ENCODE measurements at places on chromosomes 1 and 21.

DNA sequence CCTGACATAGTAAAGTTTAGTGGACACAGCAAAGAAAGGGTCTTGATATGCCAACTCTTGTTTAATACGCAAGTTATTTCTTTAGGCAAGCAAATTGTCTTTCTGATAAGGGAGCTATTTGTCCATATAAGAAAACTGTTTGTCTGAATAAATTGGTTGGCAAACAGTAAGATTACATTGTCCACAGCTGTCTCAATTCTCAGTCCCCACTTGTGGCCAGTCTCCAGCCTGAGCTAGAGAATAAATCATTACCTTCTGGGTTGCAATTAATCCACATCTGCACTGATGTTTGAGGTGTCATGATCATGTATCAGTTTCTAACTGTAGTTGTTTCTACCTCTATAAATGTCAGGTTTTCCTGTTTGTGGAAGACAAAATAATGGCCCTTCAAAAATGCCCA is 60.0 kb upstream of the TNR start:
- DNase-seq: no peak

- no peak for DNase-seq
Observed at GRCh38 chr1:6167391-6168303, 12.5 kb downstream of the CHD5 start.

GRCh38 chr1:230068952-230069684 is 2.1 kb downstream of the GALNT2 start:
- no peak for DNase-seq

GRCh38 chr1:81880781-81881180 is 80.0 kb downstream of the ADGRL2 start:
- no peak for DNase-seq

DNA sequence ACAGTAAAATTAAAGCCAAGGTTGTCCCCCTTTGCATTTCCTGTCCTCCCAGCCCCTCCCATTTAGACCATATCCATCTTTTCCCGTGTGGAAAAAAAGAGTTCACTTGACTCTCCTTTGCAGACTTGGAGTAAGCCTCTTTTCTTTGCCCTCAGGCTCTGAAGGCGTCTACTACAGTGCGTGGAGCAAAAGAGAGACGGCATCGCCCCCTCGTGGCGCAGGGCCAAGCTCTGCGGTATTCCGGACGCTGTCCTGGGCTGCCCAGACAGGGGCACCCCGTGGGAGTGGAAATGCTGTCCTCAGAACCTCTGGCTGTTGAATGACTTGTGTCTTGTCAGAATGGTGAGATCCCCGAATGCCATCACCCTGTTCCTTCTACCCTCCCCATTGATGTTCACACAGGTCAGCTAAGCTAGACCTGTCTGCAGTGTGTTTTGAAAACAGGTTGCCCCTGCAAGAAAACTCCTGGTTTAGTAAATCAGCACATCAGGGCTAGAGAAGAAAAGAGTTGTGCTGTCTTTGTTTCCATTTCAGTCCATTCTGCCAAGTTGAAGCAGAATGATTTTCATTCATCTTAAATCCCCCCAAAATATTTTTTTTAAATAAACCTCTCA is 12.3 kb upstream of the GJA8 start:
- DNase-seq: peak; percentile 51

- DNase-seq: no peak
Observed at GRCh38 chr1:108719656-108720435, 7.1 kb downstream of the FNDC7 start.

- no peak for DNase-seq
Observed at GRCh38 chr1:178345238-178345637, 151.5 kb downstream of the CLEC20A start.

DNA sequence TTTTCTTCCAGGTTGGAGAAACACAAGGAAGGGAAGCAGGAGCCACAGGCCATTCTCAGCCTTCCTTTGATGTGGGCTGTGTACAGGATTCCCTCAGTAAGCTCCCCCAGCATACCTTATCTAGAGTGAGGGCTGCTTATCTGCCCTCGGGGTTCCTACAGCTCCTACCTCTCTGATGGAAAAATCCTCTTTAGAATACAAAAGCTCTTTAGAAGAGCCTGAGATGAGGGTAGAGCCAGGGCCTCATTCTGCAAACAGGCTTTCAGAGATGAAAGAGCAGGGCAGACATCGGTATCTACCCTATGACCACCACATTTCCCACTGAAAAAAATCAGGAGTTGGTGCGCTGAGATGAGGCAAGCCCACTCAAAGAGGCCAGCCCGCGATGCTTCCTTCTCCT is 85.1 kb downstream of the PLPP3 start:
- DNase-seq: no peak

DNA sequence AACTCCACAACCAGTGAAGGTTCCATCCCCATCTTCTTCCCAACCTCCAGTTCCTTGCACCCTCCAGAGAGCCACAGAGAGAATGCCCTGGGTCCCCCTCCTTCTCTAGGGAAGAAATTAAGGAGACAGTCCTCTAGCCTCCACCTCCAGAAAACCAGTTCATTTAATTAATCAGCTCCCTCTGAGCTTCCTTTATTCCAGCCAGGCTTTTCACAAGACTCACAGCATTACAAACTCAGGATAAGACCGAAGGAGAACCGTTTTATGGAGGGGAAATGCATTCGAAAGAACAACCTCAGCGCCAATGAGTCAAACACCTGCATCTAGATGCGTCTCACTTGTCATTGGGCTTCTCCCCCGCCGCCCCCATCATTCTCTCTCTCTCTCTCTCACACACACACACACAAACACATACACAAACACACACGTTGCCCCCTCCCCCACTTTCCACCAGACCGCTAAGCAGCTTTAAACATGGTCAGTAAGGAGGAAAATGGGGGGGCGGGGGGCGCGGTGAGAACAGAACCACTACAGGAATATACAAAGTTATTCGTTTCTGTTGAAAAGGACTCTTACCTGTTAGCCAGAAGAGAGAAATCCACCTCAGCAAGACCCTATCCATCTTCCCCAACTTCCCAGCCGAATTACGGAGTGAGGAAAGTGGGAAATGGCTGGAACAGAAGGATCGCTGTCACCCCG is 544 bp downstream of the ILDR2 start:
- no peak for DNase-seq

GRCh38 chr1:164765992-164766720 is 207.2 kb downstream of the PBX1 start:
- no peak for DNase-seq

- no peak for DNase-seq
Observed at GRCh38 chr1:24805534-24806301, 60.5 kb downstream of the CLIC4 start.

All from stimulated activated effector memory CD8-positive, alpha-beta T cell treated with anti-CD3 and anti-CD28 coated beads, Interleukin-12 subunit alpha, Interleukin-12 subunit beta, amount 100 ng/mL, for 72 hours (primary cell).